Naive thymus-derived CD4-positive, alpha-beta T cell (primary cell): ENCODE measurements at places on chromosomes 5 and 9. TPM values are rescaled to one million over a fixed set of nuclear protein-coding genes. Genes with fewer than 3 reads are reported as not detected.

GRCh38 chr9:85167146-85167545 lies 497.6 kb downstream of the NTRK2 start:
- no peak for DNase-seq

The GMCL2 gene
- not detected for polyA plus RNA-seq

DNA sequence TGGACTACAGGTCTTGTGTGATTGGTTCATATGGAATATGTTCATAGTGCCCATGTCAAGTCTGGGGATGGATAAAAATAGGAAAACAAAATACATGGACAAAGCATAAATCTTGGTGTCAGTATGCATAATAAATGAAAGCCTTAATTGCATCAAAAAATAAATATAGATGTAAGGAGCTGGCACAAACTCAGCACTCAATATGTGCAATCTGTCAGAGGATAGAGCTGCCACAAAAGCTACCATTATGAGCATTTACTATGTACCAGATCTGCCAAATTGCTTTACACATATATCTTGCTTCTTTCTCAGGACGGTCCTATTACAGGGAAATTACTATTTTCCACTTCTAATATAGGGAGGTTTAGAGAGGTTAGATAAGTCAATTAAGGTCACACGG lies 18.2 kb upstream of the TMED7 start:
- DNase-seq: no peak

GRCh38 chr5:176995122-176995490 lies 11.5 kb downstream of the UIMC1 start:
- DNase-seq: no peak

GRCh38 chr5:161261668-161262323 lies 284.7 kb downstream of the GABRB2 start:
- DNase-seq: no peak

- DNase-seq: no peak
Measured at GRCh38 chr5:143036146-143036927, 266.2 kb downstream of the ARHGAP26 start.

GRCh38 chr9:85645909-85646627 lies 95.7 kb downstream of the AGTPBP1 start:
- no peak for DNase-seq

DNA sequence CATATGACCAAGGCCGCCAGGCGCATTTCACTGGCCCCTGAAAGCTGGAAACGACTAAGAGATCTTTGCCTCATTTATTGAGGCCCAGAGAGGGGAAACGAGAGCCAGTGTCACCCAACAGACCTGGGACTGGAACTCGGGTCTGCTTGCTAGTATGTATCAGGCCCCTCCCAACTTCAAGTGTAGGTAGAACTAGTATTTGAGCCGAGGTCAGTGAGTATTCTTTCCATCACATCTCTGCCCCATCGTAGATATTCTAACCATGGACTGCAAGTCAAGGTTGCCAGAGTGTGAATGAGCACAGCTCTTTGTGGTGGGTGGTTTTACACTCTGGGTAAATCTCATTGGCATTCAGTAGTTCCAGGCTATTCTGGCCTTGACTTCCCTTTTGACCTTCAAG lies 42.2 kb downstream of the GPR107 start:
- no peak for DNase-seq

The CAMLG gene
- 40.0 TPM for polyA plus RNA-seq

The HTR1A gene
- polyA plus RNA-seq: not detected

- no peak for DNase-seq
Measured at GRCh38 chr9:96242811-96243210, 59.2 kb downstream of the HSD17B3 start.

GRCh38 chr5:129664336-129664937 lies 83.5 kb upstream of the MINAR2 start:
- DNase-seq: peak; percentile 2

- no peak for DNase-seq
Measured at GRCh38 chr9:111438541-111439235, 45.5 kb downstream of the ECPAS start.

DNA sequence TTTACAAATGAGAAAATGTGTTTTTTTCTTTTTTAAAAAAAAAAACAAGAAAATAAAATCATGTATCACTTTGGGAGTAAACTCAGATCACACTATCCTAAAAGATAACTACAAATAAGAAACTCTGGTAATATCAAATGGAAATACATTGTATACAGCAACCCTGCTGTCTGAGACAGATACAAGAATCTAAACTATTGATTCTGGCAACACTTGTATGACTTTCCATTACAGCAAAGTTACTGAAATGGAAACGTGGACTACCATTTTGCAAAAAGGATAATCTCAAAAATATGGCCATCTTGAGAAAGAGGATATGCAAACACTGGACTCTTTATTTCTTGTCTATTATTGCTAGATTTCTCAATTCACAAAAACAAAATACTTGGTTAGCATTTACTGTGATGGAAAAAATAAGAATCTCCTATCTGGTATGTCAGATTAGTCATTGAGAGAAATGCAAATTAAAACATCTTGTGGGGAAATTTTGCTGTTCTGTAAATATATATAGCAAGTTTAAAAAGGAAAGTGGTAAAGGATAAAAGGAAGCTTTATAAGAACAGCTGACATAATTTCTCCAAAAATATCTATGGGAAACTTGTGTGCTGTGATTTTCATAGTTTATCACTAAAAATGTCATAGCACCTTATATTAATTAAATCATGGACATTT lies 112.9 kb upstream of the FER start:
- no peak for DNase-seq

DNA sequence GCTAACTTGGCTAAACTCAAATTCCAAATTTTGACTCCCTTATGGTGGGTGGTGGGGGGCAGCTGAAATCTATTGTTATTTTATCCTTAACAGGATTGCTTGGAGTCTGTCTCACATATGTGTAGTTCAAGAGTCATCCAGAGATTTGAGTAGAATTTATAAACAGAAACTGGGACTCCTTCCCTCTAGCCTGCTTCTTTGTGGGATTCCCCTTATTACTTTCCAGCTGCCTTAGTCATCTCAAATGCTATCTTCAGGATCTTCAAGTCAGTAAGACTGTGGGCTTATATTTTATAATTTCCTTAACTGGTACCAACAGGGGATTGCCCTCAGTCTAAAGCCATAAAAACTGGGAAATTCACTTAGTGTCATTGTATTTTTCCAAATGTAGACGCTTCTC lies 55.5 kb downstream of the NNT start:
- no peak for DNase-seq

DNA sequence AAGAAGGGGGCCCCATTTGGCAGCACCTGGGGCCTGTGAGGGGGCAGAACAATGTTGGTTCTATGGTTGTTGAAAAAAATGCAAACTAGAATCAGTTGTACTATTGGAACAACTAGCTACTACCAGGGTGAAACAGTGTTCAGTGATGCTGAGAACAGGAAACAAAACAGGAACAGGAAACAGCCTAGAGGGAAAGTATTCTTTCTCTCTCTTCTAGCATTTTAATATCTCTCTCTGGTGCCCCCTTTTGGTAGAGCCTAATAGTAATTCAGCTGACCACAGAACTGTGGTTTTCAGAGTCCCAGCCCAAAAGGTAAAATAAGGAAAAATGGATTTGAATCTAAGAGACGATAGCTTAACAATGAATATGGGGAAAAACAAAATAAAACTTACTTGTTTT lies 138.0 kb upstream of the KCNN2 start:
- DNase-seq: no peak

GRCh38 chr5:10701567-10702039 lies 59.4 kb downstream of the DAP start:
- DNase-seq: peak; percentile 27

The ZNF462 gene
- 0.48 TPM for polyA plus RNA-seq

DNA sequence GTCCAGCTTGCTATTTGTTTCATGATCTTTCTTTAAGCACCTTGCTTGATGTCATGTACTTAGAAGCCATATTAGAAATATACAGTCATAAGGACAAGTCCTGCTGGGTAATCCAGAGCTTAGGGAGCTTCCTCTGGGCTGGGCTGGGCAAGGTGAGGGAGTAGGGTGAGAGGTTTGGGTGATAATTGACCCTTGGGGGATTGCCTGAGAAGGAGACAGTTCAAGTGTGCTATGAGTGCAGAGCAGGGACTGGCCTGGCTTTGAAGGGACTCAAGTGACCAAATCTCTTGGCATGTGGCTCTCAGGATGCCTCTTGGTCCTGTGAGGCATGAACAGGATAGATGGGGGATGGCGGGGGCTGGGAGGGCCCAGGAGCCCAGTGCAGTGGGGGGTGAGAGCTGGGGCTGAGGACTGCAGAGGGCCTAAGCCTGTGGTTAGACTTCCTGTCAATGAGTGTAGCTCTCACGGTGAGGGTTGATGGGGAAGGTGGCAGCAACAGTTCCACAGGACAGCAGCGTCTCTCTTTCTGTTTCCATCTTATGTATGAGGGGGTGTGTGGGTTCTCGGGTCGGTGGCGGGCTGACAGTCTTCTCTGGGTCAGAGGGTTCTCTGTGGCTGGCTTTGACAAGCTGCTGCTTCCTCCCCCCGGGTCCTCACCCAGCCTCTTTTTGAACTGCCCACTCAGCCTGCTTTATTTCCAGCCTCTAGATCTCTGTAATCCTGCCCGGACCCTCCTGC lies 53.5 kb downstream of the RGS3 start:
- DNase-seq: peak; percentile 77

- no peak for DNase-seq
Measured at GRCh38 chr5:52656569-52657246, 131.0 kb upstream of the ITGA1 start.

The IFNA2 gene
- not detected for polyA plus RNA-seq

GRCh38 chr5:106699198-106699597 lies 971.5 kb downstream of the EFNA5 start:
- DNase-seq: no peak

DNA sequence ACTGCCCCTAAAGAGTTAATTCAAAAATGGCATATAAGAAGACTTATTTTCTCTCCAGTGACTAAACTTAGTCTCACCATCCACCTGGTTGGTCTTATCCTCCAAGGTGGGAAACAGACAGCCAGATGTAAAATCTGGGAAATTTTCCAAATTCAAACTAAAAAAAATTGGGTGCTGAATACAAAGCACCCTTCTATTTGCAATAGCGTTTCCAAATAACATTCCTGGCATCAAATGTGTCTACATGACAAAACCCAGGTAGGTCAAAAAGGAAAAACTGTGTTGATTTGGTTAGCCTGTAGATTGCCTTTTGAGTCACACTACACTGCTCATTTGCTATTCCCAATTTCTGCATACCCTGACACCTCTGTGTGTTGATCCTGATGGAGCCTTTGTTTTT lies 252.2 kb downstream of the NR2F1-AS1 start:
- no peak for DNase-seq
